Activated T-helper 1 cell treated with anti-CD3 and anti-CD28 coated beads, Interleukin-2, amount 50 U/mL, for 16 hours (primary cell): ENCODE measurements at places on chromosomes 7 and 10.

- DNase-seq: no peak
These were observed 145.7 kb downstream of the EGFR start for GRCh38 chr7:55164527-55164926.

- no peak for DNase-seq
These were observed 14.2 kb upstream of the POR start for GRCh38 chr7:75900617-75901315.

DNA sequence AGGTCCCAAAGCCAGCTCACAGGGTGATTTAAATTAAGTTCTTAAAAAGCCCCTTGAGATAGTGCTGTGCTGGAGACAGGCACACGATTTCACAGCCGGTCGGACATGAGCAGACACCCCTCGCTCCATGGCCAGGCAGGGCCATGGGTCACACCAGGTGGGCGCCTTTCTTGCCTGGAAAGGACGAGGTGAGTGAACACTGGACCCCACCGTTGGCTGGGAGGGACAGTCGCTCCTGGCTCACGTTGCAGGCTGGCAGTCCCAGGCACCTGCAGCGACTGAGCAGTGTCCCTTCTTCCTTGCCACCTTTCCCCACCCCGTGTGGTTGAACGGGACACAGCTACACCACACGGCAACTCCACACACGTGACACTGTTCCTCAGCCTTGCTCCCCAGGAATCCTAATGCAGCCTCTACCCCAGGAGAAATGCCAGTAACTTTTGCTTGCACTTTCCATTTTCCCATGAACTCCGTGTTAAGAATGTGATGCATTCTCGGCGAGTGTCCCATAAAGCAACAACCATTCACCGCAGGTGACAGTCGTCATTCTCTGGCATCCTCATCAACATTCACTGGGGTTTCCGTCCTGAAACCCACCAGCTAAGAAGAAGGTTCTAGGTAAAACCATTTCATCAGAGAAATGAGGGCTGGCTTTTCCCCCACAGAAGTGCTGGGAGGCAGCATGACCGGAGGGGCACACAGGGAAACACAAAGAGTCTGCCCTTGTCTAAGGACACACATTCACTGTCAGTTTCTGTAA lies 217.4 kb downstream of the ZMYND11 start:
- DNase-seq: no peak

DNA sequence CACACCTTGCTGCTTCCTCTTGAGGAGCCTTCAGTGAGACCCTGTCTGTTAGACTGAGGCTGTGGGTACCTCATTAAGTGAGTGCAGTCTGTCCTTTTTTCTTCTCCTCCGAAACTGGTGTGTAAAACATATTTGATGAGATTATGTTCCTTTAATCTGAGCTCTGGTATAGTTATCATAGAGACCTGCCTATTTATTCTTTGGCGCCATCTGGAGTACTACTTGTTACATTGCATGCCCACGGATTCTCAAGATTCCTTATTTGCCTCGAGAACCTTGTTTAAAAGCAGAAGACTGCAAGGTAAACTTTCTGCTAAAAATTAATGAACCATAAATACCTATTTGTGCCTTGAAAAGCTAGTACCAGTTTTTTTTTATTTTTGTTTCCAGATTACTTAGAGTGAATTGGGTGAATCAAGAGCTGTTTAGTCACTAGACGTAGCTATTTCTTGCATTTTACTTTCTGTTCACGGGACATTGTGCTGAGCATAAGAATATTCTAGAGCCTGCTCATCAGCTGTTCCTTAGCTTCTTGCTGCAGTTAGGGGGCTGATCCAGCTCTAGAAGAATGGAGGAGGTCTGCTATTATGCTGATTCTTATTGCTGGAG lies 16.9 kb upstream of the STMP1 start:
- DNase-seq: no peak

DNA sequence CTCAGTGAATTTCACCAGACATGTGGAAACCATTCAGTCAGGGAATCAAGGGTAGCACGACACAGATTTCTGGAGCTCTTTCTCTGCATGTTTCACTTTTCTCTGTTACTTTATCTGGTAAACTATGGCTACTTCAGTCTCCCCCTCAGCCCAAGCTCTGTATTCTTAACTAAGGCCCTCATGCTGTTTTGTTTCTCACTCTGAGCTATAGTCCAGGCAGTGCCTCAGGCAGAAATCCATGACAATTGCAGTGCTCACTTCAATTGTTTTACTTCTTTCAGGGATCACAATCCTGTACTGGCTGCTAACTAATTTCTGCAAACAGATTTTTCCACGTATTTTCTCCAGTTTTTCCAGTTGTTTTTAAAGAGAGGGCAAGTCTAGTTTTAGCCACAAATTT lies 1599.9 kb upstream of the LRRTM3 start:
- no peak for DNase-seq
